ENCODE measurements at places on chromosomes 6 and 20.

- no peak for DNase-seq
Observed at GRCh38 chr6:108118810-108119768, 44.5 kb upstream of the OSTM1 start.

DNA sequence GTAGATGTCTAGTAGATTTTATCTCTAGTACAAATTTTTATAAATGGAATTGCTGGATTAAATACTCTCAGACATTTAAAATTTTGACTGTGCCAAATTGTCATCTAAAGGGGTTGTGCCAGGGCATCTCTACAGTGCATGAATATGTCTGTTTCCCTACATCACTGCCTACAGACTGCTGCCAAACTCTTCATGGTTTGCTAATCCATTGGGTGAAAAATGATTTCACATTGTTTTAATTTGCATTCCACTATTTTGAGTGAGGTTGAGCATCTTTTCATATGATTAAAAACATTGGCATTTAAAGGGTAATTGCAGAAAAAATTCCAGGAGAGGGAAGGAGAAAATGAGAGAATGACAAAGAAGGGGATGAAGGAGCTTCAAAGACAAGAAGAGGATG, 267.7 kb upstream of the RNF24 start:
- no peak for DNase-seq

- DNase-seq = no peak
Observed at GRCh38 chr6:143966312-143966711, 41.7 kb downstream of the PLAGL1 start.

DNA sequence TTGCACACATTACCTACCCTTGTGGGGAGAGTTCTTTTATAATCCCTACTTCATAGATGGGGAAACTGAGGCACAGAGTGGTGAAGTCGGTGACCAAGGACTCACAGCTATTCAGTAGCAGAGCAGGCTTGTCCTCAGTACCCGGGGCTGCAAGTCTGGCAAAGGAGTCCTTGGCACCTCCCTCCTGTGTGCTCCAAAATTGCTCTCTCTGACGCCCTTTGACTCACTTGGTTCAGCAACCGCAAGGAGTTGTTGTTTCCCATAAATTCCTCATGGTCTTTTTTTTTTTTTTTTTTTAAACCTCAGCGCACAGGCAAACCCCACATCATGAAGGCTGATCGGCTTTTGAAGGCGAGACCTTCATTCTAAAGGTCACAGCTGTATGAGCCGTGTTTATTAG, 143.2 kb downstream of the CEBPB start:
- peak; percentile 56 for DNase-seq

DNA sequence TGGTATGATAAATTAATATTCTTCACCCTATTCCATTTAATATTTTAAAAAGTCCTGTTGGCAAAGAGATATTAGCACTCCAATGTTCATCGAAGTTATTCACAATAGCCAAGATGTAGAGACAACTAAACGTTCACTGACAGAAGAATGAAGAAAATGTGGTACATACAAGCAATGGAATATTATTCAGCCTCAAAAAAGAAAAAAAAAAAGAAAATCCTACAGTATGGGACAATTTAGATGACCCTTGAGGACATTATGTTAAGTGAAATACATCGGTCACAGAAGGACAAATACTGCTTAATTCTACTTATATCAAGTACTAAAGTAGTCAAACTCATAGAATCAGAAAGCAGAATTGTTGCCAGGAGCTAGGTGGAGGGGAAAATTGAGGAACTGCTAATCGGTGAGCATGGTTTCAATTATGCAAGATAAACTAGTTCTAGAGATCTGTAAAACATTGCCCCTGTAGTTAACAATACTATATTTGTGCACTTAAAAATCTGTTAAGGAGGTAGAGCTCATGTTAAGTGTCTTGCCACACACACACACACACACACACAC, 4.7 kb downstream of the GCLC start:
- no peak for DNase-seq

DNA sequence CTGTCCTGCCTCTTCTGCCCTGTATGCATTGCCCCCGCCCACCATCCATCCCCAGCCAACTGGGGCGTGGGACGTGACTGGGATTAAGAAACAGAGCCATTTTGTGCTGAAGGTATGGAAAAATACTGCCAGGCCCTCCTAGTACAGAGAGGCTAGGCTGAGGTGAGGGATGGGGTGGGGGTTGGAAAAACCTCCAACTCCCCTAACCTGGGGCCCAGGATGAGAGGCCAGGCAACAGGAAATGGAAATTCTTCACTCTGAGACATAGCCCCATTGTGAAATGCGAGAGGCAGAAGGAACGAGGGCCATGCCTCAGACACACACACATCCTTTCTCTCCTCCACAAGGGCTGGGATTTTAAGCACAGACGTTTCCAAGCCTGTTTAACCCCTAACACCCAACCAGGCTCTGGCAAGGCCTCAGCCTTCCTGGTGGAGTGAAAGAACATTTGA, 19.9 kb downstream of the KCNK5 start:
- no peak for DNase-seq

DNA sequence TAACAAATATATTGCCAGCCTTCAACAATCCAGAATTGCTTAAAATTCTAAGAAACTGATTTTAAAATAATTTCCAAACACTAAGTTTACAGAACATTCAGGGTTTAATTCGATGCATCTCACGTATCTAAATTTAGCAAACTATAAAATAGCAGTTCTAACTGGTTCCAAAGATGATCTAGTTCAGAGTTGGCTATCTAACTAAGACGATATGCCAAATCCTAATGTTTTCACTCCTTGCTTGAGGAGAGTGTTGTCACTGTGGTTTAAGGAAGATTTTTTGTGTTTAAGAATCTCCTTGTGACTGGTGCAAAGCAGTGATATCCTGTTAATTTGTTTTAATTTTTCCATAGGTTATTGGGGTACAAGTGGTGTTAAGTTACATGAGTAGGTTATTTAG, 311.5 kb upstream of the ID4 start:
- no peak for DNase-seq

- no peak for DNase-seq
Observed at GRCh38 chr6:98526465-98526864, 307.9 kb upstream of the POU3F2 start.

GRCh38 chr20:63328026-63328700, 33.0 kb downstream of the CHRNA4 start:
- no peak for DNase-seq

DNA sequence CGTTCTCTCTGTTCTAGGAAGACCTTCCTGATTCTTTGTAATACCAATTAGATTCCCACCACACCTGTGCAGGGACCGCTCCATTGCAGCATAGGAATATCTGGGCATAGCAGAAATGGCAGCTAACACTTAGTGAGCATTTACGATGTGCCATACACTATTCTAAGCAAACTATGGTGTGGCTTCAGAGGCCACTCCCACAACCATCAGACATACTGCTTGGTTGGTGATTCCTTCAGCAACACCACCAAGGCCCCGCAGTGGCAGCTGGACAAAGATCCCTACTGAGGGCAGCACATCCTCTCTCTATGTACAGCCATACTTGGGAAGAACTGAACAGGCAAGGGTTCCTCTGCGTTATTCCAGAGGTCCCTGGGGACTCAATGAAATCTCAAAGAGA, 6.2 kb downstream of the KCNK5 start:
- DNase-seq = no peak

GRCh38 chr20:63381781-63382431, 20.8 kb upstream of the CHRNA4 start:
- no peak for DNase-seq

- DNase-seq = no peak
Observed at GRCh38 chr6:116492331-116493067, 18.9 kb upstream of the CALHM5 start.

- no peak for DNase-seq
Observed at GRCh38 chr6:125637207-125637606, 112.2 kb upstream of the HEY2 start.

- DNase-seq = no peak
Observed at GRCh38 chr6:12844284-12845223, 128.0 kb downstream of the PHACTR1 start.

GRCh38 chr6:125377621-125378020, 75.9 kb upstream of the HDDC2 start:
- DNase-seq = no peak

DNA sequence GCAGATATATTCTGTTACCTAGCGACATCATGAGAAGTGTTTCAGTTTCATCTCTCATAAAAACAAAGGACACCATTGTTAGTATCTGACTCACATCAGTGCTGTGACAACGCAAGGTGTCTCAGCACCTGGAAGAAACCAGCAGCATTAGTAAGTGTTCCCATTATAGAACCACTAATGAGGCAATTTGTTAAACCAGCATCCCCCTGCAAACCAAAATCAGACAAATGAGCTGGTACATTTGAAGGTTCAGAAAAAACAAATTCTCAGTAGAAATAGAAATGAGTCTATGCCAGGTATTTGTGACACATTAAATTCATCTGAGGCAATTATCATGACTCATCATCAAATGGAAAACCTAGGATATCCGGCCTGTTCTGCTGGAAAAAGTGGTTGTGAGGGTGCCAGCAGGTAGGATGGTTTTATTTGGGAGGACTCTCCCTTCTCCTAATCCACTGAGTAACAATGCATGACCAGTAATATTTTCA, 151.7 kb downstream of the TMEM200A start:
- DNase-seq = peak; percentile 21

- no peak for DNase-seq
Observed at GRCh38 chr6:63685446-63686379, 50.1 kb downstream of the PHF3 start.

GRCh38 chr6:33116417-33116816, 40.6 kb downstream of the HLA-DPB1 start:
- DNase-seq = no peak

DNA sequence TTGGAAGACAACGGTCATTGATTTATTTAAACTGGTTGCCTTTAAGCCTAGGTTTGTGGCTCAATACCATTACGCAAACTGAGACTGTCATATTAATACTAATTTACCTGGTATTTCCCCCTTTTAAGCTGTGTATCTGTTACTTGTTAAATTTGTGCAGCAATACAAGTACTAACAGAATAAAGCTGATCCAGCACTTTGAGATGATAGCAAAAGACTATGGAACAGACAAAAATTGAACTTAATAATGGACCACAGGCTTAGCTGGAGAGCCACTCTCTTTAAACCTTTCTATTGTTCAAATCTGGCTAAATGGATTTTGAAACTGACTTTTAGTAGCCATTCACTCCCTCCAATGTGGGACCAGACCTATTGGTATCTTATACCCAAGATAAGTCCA, 6.2 kb upstream of the CENPW start:
- no peak for DNase-seq

- DNase-seq = no peak
Observed at GRCh38 chr20:45944965-45945677, 10.6 kb downstream of the PCIF1 start.
